ENCODE measurements at places on chromosomes 3 and 15.

DNA sequence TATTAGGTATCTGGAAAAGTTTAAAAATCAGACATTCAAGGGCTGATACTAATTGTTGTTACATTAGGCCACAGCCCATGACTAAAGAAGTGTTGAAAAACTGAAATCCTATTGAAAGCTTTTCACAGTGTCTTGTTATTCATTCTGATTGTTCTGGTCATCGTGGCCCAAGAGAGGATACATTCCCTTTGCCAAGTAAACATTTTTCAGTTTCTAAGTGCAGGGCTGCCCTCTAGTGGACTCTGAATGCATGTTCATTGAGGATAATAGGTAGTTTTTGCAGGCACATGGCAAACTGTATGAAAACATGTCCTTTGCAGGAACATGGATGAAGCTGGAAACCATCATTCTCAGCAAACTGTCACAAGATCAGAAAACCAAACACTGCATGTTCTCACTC is 181.1 kb downstream of the MYRIP start:
- DNase-seq, result peak; percentile 1

DNA sequence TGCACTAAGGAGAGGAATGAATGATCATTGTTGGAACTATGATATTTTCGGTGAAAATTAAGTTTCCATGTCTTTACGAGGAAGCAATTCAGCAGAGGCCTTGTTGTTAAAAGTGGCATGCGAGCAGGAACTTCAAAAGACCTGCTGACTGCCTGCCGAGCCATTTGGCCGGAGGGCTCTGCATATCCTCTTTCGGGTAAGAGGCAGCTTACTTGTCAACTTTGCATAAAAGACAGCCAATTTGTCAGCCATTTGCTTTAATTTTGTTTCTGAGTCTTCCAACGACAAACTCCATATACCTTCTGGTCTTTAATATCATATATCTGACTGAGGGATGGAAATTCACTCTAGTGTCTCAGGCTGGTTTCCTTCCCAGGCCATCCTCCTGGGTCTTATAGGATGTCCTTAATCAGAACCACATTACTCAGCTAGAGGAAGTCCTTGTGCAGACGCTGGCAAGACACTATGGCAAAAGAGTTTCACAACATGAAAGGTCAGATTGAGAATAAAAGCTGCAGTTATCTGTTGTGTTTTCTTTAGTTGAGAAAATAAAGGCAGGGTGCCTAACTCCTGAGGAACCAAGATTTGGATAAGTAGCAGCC is 128.7 kb upstream of the WNT5A start:
- no peak for DNase-seq

- DNase-seq, result no peak
Measured at GRCh38 chr3:80769683-80770082, 991.8 kb downstream of the GBE1 start.

- DNase-seq, result no peak
Measured at GRCh38 chr3:3038201-3038991, 71.8 kb downstream of the IL5RA start.

GRCh38 chr3:114741066-114741465 is 406.0 kb downstream of the ZBTB20 start:
- no peak for DNase-seq

Data from activated T-cell treated with anti-CD3 and anti-CD28 coated beads for 24 hours (primary cell).